Bronchial epithelial cell (primary cell): ENCODE measurements at places on chromosomes 2 and 18.

DNA sequence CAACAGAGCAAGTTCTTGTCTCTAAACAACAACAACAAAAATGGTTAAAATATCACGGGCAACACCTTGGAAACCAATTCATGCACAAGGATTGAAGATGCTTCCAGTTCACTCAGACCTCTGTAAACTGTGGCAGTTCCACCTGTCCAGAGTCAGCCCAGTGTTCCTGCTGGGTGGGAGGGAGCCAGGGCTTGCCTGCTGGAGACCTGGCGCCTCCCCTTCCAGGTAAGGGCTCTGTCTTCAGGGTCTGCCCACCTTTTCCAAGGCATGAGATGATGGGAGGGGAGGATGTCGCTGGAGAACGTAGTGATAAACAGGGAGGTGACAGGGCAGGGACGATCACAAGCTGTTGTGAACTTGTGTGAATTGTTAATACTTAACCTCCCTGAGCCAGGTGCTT lies 9.8 kb upstream of the GPC1 start:
- DNase-seq, result no peak

GRCh38 chr2:136727973-136728699 lies 37.2 kb upstream of the THSD7B start:
- DNase-seq, result no peak

GRCh38 chr2:150417278-150417677 lies 70.2 kb downstream of the RND3 start:
- no peak for DNase-seq

DNA sequence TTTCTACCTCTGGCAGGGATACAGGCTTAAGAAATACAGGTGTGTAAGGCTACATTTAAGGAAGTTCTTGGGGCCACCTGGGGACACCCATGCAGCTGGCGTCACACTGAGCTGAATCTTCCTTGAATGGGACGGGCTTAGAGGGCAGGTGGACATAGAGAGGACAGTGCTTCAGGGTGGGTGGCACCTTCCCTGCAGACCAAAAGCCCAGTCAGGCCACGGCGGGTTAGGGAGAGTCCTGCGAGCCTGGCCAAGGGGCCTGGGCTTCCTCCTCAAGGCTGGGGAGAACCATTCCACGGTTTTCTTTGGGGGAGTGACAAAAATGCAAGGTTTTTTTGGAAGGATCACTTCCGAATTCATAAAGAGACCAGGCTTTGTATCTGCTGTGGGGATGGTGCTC lies 73.4 kb downstream of the GNAL start:
- DNase-seq, result no peak

DNA sequence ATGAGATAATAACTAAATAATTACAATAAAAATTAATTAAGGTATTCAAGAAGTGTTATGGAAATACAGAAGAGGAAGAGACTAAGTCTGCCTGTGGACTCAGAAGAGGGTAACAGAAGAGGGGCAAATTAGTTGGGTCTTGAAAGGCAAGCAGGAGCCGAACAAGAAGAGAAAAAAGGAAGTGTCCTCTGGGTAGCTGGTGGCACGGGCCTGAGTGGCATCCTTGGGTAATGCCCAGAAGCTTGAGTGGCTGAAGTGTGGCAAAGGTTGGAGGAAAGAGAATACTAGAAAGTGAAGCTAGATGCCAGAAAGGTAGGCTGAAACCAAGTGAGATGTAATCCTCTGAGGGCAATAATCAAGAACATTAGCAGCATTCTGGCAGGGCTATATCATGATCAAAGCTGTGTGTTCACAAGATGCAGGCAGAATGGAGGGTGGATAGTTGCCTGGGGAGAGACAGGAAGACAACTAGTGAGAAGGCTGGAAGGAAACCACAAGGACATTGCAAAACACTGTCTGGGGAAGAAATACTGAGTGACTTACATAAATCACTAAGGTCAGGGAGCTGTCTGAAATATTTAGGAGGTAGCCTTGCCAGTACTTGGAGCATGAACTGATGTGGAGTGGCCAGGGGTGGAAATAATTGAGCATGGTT lies 16.2 kb downstream of the DOCK10 start:
- peak; percentile 59 for DNase-seq

DNA sequence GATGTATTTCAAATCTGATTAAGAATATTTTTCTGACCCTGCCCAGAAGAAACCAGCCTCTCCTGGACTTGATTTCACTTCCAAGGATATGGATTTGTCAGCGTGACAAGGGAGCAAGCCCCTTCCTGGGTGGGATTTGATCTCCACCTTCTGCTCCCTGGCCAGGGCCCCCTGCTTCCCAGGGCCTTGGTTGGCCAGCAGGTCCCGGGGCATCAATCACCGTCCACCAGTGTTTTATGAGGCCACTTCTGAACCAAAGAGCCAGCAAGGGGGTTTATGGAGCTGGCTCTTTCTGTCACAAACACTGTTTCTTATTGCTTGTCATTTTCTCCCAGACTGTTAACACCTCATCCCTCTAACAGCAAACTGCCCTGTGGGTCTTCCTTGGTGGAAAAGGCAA lies 320.5 kb upstream of the SKOR2 start:
- no peak for DNase-seq
